ENCODE measurements at places on chromosomes 3 and 15.
A peak's percentile ranks its signal among the peaks of the same experiment; 100 is the strongest.

DNA sequence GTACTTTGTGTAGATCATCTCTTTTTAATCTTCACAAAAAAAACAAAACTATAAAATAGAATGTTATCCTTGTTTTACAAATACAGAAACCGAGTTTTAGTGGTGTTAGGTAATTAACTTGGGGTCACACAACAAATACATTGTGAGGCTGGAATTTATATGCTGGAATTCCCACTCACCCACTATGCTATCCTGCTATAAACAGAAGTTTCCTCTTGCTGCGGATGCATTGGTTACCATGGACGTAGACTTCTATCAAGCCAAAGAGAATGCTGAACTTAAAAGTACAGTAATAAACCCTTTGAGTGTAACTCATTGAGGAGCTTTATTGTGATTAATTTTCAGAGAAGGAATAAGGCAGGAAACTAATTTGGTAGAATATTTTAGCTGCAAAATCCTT lies 9.2 kb downstream of the SNAP23 start:
- no peak for DNase-seq

DNA sequence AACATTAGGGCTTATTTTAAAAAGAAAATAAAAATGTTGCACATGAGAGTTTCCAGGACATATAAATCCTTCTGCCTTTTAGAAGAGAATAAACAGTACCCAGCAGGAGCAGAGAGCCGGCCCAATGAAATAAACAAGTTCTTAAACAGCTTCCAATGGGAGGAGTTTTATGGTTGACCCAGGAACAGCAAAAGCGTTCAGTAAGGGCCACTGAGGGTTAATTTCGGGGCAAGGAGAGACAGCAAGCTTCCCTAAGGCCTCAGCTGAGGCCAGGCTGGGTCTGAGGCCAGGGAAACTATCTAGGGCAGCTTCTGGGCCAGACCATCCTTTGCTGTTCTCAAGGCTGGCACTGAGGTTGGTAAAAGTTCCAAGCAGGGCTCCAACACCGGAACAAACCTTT lies 3.4 kb downstream of the PDZRN3 start:
- DNase-seq: no peak

DNA sequence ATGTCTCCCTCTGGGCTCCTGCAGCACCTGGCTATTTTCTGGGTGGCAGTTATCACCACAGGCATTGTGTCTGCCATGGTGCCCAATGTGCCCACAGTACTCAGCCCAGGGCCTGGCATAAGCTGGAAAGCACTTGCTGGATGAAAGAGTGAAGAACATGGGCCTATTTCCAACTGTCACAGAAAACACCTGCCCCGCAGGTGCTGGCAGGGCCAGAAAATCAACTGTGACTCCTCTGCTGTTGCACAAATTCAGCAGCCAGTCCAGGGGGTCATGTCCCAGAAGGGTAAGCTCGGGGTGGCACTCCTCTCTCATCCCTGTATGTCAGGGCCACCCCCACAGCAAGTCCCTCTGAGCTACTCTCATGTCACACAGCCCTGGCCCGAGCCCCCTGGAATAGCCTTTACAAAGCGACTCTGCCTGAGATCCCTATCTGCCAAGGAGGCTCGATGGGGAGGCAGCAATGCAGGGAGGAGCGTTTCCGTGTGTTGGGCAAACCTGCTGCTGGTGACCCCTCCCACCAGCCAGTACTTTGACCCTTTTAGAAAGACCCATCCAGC lies 16.9 kb downstream of the ITIH3 start:
- no peak for DNase-seq

DNA sequence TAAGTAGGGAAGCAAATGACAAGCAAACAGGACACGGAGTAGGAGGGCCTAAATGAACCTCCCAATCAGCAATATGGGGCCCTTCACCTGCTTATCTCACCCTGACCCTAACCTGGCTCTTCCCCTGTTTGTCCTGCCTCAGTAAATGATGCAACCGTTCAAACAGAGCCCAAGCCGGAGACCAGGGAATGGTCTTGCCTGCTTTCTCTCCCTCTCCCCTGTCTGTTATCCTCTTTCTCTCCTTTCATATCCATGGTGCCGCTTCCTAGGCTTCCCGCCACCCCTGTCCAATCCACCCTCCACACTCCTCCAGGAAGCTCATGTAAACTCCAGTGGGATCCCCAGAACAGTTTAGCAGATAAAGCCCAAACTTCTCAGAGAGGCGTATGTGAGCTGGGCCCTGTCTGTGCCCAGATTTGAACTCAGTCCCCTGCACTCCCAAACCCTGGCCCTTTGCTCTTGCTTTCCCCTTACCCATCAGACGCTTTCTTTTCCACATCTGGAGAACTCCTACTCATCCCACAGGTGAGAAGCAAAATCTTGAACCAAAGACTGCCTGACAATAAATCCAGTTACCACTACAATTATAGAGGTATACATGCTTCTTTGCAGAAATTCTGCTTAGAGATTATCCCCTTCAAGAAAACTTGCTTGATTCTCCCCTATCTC lies 45.7 kb upstream of the STT3B start:
- no peak for DNase-seq

DNA sequence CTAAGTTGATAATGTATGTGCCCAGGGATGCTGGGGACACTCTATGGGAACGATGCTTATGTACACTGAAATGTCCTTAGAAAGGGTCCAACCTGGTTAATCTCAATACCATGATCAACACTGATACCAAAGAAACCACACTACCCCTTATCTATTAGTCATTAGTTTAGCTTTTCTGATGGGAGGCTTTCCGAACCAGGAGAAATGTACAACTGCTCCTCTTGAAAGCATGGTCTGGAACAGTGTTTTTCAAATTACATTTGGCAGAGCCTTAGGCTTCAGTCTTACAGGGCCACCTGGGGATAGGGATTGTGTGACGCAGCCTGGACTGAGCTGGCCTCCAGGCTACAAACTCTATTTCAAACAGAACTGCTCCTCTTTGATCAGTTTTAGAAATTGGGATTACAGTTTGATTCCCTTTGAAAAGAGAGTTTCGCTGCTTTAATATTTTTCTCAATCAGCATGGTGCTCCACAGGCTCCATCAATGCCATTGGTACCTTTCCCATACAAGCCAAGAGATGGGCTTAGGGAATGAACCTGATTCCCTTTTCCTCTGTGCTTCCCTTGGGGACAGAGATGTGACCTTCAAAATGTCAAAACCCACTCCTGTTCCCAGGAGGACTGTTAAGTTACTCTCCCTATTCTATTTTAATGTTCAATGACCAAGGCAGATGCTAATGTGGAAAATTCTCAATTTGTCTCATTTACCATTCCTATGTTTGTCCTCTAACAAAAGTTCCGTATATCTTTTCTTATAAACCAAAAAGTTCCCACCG lies 296.0 kb upstream of the ADAMTS9 start:
- DNase-seq: no peak

- no peak for DNase-seq
These were observed 60.6 kb downstream of the ALCAM start for GRCh38 chr3:105427332-105427731.

GRCh38 chr3:183313764-183314163 lies 60.7 kb downstream of the B3GNT5 start:
- no peak for DNase-seq

DNA sequence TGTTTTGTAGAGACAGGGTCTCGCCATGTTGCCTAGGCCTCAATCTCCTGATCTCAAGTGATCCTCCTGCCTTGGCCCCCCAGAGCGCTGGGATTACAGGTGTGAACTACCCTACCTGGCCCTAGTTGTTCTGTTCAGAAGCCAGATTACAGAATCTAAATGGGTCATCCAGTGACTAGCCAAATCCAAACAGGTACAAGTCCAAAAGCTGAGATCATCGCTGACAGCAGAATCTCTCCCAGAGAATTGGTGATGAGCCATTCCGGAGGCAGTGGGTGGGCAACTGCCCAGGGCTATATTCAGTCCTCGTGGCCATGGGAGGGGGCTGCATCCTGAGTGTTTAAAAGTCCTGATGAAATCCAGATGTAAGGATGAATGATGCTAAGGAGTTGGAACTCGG lies 47.5 kb upstream of the SEMA4B start:
- DNase-seq: no peak

DNA sequence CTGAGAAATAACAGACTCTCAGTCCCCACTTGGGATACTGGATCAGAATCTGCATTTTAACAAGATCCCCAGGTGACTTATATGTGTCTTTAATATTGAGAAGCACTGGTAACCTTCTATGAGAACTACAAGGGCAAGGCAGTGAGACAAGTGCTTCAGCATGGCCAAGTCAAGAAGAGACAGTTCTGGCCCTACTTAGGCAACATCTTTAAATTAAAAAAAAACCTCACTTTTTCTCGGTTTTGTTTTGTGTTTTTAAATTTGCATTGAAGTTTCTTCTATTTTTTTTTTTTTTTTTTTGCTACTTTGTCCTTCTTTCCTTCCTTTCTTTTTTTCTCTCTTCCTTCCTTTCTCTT lies 42.5 kb upstream of the SPTSSB start:
- DNase-seq: no peak

- no peak for DNase-seq
These were observed 530.8 kb downstream of the DIPK2A start for GRCh38 chr3:144502402-144502801.

GRCh38 chr15:44516436-44516835 lies 20.5 kb upstream of the EIF3J start:
- no peak for DNase-seq

- no peak for DNase-seq
These were observed 92.0 kb downstream of the FBN1 start for GRCh38 chr15:48553559-48553958.

DNA sequence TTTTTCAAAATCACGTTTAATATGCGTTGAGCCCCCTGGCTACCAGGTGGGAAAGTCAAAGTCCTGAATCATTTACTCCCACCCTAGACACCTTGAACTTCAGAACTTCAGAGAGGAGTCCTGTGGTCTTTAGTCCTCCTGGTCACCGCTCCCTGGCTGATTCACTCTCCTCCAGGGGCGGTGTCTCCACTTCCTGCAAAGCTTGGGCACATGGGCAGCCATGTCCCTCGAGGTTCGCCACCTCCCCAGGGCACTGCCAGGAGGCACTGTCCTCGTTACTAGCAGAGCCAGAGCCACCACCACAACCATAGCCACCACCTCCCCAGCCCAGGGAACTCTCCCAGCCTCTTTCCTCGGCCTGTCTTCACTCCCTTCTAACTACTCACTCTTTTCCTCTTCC lies 31.0 kb downstream of the LOXL1 start:
- DNase-seq: peak; percentile 36

GRCh38 chr3:178771511-178771910 lies 235.3 kb downstream of the KCNMB2 start:
- DNase-seq: no peak

DNA sequence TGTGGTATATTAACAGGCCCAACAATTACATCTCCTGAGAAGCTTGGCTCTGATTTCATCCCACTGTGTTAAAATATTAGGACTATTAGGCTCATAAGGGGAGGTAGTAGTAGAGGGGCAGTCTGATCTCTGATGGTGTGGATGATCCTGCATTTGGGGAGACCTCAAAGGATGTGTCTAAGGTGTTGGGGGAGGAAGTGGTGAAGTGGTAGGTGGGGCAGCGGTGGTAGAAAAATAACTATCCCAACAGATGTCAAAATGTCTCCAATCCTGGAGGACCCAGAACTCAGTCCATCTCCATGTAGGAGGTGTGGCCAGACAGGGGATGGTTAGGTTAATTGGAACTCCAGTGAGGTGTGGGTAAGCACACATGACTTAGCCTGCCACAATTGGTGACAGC lies 10.4 kb upstream of the IQCF6 start:
- no peak for DNase-seq

Data from upper lobe of right lung (tissue), 1 donor.